ENCODE measurements at places on chromosomes 2 and 18.

GRCh38 chr2:105789745-105790460 lies 45.2 kb downstream of the NCK2 start:
- peak; percentile 97 for DNase-seq

GRCh38 chr2:105935063-105935462 lies 190.4 kb downstream of the NCK2 start:
- DNase-seq: no peak

- DNase-seq: no peak
Observed at GRCh38 chr18:79945118-79946042, 6.1 kb downstream of the SLC66A2 start.

DNA sequence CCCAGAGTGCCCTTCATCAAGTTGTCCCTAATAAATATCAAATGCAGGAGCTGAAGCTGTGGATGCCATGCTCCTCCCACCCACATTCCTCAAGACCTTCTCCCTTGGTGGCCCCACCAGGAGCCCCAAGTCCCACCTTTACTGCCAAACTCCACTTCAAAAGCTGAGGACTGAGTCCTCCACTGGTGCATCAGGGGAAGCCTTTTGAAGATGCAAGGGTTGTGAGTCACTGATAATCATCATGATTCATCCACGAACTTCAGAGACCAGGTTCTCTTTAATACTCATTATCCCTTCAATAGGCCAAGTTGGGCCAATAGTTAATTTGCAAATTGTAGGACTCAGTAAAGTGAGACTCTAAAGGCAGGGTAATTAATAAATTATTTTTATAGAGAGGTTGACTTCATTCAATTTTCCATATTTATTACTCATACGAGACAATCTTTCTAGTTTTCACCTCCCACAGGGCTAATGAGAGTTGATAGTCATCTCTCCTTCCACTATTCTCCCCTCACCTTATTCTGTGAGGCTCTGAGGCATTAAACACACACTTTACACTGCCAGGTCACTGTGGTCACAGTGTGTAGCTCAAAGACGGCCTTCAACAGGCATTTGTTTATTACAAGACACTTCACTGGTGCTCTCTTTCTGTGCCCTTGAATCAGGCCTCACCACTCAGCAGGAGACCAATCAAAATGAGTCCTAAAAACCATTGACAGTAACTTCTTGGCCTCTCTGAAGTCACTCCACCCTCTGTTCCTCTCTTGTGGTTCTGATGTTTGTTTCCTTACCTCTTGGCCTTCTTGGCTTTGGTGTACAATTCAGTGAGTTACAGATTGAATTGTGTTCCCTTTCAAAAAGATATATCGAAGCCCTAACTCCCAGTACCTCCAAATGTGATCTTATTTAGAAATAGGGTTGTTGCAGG lies 99.9 kb downstream of the TRIB2 start:
- no peak for DNase-seq

DNA sequence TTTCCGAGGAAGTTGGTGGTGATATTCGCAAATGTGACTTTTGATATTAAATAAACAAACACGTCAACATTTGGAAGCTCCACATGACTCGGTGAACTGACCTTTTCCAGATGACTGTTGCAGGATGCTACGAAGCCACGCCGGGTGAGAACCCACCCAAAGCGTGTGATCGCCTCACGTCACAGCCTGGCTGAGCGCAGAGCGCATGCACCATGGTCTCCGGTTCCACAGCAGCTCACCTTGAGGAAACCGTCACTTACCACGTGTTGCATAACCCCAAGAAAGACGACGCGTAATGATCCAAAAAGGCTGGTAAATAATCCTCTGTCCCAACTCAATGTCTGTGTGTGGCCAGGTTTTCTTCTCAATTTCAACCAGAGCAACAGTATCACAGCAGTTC lies 64.5 kb upstream of the CTDP1 start:
- no peak for DNase-seq

DNA sequence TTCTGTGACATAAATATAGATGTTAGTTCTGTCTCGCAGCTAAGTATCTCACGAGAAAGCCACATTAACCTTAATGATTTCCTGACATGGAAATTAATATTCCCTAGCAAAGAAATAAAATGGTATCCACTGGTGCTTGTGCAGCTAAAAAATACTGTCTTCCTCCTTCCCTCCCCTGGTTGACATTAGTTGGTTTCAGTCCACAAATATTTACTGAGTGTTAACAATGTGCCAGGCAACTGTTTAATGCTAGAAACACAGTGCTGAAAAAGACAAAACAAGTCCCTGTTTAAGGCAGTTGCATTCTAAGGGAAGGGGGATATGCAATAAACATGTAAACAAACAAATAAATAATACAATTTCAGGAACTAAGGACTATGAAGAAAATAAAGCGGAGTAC lies 44.2 kb upstream of the VPS54 start:
- no peak for DNase-seq

GRCh38 chr18:21991886-21992285 lies 177.5 kb upstream of the GATA6 start:
- DNase-seq: no peak

DNA sequence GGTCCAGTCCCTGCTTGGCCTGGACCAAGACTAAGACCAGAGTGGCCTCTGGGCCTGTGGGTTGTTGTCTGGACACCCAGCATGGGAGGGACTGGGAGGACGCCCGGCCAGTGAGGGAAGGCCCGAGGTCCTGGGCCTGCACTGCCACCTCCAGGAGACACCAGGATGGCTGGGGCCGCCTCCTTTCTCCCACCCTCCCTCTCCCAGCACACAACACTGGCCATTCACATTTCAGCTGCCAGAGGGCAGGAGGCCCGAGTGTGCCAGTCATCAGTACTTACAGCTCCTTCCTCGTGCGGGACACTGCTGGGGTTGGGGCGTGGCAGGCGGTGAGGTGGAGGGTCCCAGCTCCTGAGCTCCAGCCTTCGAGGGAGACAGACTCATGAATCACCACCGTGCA lies 133.5 kb downstream of the ASB1 start:
- no peak for DNase-seq

DNA sequence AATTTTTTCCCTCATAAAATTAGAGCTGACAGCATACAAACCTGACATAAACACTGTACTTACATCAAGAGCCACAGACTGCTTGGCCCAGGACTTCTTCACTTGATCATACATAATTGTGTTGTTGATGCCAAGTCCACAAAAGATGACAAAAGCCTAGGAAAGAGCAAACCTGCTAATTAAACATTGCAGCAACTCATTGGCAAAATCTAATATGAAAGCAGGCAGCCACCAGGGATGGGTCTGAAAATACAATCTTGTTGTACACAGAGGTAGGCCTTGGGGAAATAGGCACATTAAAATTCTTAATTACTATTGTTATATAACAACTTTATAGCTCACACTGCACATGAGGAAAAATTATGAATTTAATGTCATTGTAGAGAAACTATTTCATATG lies 255.8 kb downstream of the PDE11A start:
- DNase-seq: no peak

DNA sequence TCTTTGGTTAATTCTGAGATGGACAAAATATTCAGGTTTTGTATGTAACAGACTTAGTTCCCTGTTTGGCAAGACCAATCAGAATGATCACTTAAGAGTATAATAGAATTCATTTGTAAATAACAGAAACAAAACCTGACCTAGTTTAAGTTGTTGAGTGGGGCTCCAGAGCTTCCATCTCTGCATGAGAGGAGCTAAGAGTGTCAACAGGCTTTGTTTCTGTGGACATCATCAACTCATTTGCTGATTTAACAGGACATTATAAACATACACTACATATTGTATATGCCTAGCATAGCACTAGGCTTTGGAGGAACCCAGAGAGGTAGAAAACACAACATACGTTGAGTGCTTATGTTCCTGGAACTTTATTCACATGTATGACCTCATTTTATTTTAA lies 75.3 kb upstream of the TRIB2 start:
- DNase-seq: no peak

DNA sequence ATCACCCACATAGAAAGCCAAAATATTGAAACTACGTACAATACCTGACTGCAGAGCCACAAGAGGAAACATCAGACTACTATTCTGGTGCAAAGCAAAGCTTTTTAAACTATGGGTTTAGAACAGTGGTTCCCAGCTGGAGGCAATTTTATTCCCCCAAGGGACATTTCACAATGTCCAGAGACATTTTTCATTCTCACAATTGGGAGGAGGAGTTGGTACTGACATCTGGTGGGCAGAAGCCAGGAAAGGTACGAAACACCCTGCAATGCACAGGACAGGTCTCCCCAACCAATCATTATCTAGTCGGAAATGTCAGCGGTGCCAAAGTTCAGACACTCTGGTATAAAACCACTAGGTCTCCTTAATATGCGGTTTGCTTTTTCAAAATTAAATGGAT lies 88.4 kb upstream of the ARL5A start:
- no peak for DNase-seq

DNA sequence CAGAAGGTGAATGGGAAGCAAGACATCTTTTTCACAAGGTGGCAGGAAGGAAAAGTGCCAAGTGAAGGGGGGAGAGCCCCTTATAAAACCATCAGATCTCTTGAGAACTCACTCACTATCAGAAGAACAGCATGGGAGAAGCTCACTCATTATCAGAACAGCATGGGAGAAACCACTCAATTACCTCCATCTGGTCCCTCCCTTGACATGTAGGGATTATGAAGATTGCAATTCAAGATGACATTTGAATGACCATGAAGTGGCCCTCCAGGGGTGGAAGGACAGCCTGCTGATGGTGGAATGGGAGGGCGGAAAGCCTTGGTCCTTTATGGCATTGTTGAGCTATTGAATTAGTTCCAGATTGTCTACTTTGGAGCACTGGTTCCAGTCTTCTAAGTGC lies 413.0 kb upstream of the MEX3C start:
- DNase-seq: no peak

GRCh38 chr2:33238111-33238510 lies 238.3 kb upstream of the RASGRP3 start:
- no peak for DNase-seq

DNA sequence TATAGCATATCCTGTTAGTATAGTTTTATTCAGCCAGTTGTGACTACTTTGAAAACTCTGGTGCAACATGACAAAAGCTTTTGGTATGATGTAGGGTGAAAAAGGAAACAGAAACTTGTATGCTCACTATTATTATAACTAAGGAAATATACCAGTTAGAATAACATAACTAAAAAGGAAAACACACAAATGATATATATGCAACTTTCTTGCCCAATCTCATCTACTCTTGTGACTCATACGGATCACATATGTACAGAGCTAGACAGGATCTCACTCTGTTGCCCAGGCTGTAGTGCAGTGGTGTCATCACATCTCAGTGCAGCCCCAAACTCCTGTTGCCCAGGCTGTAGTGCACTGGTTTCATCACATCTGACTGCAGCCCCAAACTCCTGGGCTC lies 12.4 kb upstream of the TLK1 start:
- no peak for DNase-seq

DNA sequence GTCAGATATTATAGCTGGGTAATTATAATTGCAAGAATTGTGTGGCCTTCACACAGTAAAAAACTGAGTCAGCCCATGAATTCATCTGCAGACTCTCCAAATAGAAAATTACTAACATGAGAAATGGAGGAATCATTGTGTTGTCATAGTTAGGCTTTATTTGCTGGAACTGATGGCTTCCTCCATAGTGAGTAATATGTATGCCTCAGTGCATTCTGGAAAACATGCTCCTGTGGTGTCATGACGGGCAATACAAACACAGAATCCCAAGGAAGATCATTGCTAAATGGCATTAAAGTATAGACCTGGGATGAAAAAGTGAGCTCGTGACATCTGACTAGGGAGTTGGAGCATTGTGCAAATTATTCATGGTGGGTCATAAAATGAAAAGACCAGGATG lies 23.6 kb upstream of the NMS start:
- DNase-seq: no peak

- no peak for DNase-seq
Observed at GRCh38 chr18:28457784-28458183, 280.9 kb upstream of the CDH2 start.

- DNase-seq: no peak
Observed at GRCh38 chr2:204551512-204551863, 6.2 kb downstream of the PARD3B start.

DNA sequence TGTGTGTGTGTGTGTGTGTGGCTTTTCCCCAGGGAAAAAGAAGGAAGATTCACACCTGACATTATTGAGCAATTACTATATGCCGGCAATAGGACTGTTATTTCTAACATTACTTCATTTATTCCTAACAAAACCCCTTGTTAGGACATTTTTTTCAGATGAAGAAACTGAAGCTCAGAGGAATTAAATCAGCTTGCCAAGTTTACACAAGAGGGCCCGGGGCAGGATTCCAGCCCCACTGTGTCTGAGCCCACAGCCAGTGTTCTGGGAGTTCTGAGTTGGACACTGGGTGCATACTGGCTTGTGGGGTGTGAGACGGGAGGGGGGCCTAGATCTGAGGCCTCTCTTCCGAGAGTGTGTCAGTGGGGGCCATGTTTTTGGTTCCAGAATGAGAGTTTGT lies 9.9 kb downstream of the TOGARAM2 start:
- DNase-seq: no peak

DNA sequence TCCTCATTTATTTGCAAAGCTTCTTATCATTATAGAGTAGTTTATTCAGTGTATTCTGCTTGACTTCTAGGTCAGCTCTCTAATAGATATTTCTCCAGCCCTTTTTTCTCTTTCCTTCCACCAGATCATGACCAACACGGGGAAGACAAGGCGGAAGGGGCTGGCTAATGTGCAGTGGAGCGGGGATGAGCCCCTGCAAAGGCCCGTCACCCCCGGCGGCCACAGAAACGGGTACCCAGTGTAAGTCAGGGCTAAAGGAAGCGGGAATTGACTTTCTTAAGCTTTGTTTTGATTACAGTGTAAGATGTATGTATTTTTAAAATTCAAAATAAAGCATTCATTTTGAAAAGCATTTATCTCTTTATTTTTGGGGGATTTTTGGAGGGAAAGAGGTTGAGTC lies 50.7 kb upstream of the B3GNT7 start:
- DNase-seq: no peak

- DNase-seq: peak; percentile 12
Observed at GRCh38 chr2:135030826-135031225, 16.4 kb downstream of the MAP3K19 start.

GRCh38 chr18:10201659-10202058 lies 252.8 kb upstream of the APCDD1 start:
- DNase-seq: no peak

GRCh38 chr2:100517556-100517955 lies 45.2 kb upstream of the PDCL3 start:
- DNase-seq: no peak

DNA sequence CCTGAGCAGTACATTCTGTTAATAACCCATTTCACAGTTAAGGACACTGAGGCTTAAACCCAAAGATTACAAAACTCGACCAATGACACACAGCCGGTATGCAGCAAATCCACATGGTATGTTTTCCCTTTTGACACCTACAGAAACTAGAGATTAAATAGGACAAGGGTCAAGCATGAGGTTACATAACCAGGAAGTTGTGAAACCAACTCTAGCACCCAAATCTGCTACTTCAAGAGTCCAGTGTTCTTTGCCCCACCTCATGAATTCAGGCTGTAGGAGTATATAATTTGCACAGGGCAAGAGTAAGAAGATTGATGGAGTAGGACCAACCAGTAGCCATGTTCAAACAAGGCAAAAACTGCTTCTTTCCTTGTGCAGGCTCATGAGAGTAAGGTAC lies 249.8 kb downstream of the BCL11A start:
- DNase-seq: no peak

GRCh38 chr2:55229221-55229620 lies 2.9 kb downstream of the CLHC1 start:
- DNase-seq: no peak

Measured in common myeloid progenitor, CD34-positive (primary cell).